ENCODE measurements at places on chromosomes 5 and 9. TPM values are rescaled to one million over a fixed set of nuclear protein-coding genes. Genes with fewer than 3 reads are reported as not detected.

LOX gene
- 0.27 TPM for total RNA-seq

CDK5RAP2 gene
- total RNA-seq: 53.2 TPM

ADCY2 gene
- total RNA-seq: 3.8 TPM

FAM78A gene
- 14.9 TPM for total RNA-seq

TAF11L7 gene
- total RNA-seq: 0.83 TPM

NDUFAF2 gene
- 14.2 TPM for total RNA-seq

PPP3R2 gene
- total RNA-seq: not detected
